ENCODE measurements at places on chromosomes 1 and 21.

GRCh38 chr1:23098463-23099170 is 70.0 kb downstream of the LUZP1 start:
- DNase-seq: peak; percentile 47

- DNase-seq: no peak
Observed at GRCh38 chr1:68600049-68600661, 103.3 kb upstream of the DEPDC1 start.

GRCh38 chr1:3656450-3657095 is 4.3 kb downstream of the TP73 start:
- no peak for DNase-seq

DNA sequence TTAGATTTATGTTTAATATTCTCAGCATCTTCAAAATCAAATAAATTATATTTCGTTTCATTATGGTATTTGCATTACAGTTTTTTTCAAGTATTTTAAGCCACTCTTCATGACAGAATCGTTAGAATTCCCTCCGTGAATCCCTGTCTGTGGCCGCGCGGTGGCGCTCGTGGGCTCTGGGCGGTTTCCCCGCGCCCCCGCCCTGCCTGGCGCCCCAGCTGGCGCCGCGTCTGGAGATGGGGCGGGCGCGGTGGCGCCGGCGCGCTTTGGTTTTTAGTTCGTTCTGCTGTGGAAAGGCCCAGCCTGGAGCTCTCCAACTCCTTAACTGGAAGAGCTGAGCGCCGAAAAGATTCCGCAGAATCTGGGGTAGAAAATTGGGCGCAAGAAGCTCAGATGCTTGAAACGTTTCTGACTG is 25.7 kb downstream of the PRMT2 start:
- no peak for DNase-seq

DNA sequence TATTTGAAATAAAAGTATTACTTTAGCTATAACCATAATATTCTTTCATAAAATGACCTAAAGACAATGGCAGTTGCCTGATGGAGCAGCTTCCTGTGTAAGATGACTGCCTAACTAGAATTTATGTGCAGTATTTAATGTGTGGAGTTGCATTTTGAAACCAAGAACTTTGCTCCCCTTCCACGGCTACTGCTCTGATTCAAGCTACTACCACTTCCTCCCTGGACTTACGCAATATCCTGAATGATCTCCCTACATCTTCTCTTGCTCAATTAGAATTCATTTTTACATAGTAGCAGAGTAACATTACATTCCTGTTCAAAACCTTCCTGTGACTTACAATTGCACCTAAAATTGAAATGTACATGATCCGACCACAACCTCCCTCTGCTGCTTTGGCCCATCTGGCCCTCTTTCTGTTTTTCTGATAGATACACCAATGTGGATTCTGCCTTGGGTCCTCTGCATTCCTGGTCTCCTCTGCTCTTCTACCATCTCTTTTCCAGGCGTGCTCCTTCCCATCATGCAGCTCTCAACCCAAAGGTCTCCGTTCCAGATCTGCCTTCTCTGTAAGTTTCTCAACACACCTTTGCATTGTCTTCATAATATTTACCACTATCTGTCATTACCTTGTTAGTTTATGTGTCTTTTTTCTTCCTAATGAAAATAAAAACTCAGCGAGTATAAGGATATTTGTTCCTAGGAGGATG is 47.4 kb upstream of the USP25 start:
- peak; percentile 91 for DNase-seq

DNA sequence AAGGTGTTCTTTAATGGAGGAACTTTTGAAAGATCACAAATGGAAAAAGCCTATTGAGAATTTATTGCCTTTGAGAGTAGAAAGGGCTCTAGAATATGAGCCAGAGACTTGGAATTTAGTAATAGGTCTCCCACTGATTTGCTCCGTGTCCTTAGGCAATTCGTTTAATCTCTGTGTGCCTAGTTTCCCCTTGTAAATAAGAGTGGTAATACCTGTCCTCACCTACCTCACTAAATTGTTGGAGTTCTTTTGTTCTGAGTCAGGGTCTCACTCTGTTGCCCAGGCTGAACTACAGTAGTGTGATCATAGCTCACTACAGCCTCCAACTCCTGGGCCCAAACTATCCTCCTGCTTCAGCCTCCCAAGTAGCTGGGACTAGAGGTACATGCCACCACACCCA is 15.0 kb upstream of the TEKT2 start:
- DNase-seq: no peak

- DNase-seq: no peak
Observed at GRCh38 chr1:148352470-148353053, 130.5 kb downstream of the PPIAL4G start.

DNA sequence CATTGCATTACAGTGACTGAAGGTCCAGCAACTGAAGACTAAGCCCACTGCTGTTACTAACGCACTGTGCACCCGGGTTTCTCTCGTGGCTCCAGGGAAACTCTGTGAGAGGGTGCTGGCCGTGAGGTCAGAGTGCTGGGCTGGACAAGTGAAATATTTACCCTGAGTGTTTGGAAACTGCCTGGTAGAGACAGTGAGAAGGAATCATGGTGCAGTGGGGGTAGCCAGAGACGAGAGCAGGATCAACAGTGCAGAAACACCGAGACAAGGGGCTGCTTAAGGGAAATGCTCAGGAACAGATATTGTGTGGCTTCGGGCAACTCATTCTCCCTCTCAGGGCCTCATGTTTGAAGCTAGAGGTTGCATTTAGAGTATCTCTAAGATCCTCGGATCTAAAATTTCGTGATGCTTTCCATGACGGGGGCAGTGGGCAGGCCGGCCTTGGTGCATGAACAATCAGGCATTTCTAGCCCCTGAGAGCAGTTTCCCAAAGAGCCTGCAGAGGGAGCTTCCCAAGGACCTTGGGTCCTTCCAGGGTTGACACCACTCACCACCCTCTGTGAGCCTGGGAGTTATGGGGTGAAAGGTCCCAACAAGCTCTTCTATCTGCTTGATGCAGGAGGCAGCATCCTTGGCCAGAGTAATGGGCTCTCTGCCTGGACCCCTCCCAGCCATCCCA is 9.7 kb downstream of the CD2 start:
- DNase-seq: no peak

GRCh38 chr1:108511764-108512163 is 48.1 kb upstream of the EEIG2 start:
- no peak for DNase-seq

DNA sequence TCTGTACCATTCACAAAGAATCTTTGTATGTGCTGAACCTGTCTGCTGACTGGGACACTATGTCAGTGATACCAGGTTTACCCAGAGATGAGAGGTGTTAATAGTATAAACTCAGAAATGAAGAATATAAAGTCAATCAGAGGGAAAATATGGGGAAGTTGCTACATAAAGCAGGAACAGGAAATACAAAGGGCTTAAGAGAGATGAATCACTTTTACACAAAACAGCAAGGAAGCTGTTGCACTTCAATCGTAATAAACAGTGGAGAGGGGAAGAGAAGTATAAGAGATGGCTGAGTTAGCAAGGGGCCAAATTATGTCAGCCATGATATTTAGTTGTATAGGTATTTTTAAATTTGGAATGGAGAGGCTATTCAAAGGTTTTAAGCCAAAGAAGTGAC is 890.2 kb upstream of the NCAM2 start:
- DNase-seq: no peak

DNA sequence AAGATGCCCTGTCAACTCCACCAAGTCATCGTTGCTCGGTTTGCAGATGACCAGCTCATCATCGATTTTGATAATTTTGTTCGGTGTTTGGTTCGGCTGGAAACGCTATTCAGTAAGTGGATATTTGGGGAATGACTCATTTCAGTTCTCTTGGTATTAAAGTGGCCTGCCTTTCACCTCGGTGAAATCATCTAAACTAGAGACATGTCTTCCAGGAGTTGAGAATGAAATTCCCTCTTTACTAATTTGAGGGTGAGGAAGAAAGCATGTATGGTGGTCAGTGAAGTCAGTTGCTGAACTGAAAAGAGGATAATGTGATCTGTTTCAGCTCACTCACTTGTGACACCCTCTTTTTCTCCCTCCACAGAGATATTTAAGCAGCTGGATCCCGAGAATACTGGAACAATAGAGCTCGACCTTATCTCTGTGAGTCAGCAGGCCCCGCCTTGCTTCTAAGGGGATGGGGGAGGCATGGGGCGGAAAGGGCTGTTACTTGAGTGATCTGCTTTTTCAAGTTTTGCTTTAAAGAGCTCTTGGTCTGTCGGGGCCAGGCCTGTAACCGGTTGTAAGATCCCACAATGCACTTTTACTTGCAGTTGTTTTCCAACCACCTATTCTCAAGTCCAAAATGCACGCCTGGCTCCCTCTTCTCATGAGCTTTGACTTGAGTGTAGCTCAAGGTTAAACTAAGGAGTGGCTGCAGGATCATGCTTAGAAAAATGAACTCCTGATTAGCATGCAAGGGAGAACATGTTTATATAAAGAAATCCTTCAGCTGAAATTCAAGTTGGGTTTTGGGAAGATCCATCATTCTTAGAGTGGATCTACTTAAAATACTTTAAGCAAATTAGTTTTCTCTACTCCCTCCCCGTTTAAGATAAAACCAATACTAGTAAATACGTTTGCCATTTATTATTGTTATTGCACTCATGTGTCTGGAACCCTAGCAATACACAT is 59.8 kb downstream of the CAPN2 start:
- no peak for DNase-seq

DNA sequence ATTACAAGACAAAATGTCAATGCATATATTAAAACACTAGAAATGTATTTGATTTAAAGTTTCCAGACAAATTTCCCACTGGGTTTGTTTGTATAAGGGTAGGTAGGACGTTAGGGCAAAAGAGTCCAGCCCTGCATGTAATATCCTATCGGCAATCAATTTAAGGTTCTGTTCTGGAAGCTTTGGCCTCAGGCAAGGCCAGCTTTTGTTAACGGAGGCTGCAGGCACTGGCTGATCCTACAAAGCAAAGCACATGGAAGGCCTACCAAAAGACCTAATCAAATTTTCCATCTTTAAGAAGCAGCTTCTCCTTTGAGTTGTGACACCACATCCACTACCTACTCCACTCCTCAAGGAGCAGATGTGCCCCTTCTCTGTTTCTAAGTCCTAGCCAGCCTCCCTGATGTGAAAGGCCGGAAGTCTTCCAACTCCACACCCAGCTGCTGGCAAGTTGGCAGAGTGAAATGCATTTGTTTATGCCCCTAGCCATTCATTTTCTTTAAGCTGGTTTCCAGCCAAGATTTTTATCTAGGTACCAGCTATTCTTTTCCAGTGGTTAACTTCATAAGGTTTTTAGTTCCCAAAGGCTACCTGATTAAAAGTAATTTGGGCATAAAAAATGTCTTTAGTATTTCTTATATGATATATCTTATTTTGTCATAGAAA is 452.6 kb downstream of the PTBP2 start:
- DNase-seq: peak; percentile 39

GRCh38 chr1:4954392-4954791 is 300.0 kb downstream of the AJAP1 start:
- no peak for DNase-seq

- DNase-seq: no peak
Observed at GRCh38 chr1:208855403-208855802, 611.2 kb upstream of the PLXNA2 start.

DNA sequence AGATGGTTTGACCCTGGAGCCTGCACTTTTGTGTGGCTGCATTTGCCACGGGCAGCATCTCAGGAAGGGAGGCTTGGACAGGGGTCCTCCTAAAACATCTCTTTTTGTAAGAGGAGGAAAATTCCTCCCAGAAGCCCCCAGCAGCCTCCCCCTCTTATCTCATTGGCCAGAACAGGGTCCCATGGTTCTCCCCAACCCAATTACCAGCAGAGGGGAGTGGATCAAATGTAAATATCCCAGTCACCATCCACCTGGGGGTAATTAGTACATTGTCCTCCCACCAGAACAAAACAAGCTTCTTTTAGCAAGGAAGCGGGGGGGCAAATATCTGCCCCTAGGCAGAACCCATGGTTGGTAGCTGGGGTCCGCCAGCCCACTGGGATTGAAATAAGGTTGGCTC is 44.7 kb upstream of the TENT5B start:
- no peak for DNase-seq

Data from SK-N-MC (cell line).